ENCODE measurements at places on chromosomes 12 and 14.

DNA sequence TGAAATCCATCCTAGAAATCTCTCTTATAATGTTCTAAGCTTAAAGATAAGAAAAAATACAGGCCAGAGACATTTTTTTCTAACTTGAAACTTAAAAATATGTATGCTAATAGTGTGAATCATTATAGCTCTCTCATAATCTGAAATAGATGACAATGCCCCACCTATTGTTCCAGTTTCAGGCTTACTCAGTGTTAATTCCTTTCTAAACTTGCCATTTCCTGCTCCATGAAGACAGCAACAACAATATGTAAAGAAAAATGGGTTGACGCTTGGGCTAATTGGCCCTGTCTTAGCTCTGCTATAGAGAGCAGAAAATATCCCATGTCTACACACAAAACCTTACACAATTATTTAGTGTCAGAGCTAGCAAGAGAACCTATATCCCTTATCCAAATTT is 37.1 kb downstream of the LMO3 start:
- no peak for DNase-seq

DNA sequence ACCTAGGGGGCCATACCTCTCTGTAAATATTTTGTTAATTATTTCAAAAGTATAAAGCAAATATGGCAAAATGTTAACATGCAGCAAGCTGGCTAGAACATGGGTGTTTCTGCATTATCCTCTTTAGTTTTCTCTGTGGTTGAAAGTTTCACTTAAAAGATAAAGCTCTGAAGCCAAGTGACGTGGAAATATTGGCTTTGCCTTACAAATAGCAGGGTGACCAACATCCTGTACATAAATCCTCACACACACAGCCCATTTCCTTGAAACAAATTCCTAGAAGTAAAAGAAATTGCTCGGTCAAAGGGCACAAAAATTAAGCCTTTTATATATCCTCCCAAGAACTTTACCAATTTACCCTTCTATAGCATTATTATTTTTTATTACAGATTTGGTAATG is 10.6 kb upstream of the VWF start:
- DNase-seq, result peak; percentile 85

GRCh38 chr14:44720707-44721106 is 213.6 kb upstream of the FSCB start:
- no peak for DNase-seq

- DNase-seq, result no peak
Observed at GRCh38 chr12:24185782-24186181, 236.3 kb upstream of the SOX5 start.

DNA sequence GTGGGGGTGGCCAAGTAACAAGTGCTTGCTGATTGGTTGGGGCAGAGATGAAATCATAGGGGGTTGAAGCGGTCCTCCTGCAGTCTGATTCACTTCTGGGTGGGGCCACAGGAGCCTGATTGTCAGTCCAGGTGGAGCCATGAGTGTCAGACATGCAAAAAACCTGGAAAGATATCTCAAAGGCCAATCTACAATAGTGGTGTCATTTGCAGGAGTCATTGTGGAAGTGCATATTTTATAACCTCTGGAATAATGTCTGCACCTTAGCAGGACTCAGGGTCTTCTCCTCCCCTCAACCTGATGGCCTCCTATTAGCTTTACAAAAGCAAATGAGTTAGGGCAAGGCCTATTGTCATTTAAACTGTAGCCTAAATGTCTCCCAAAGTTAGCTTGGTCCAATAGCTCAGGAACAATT is 241.4 kb downstream of the NUAK1 start:
- no peak for DNase-seq

DNA sequence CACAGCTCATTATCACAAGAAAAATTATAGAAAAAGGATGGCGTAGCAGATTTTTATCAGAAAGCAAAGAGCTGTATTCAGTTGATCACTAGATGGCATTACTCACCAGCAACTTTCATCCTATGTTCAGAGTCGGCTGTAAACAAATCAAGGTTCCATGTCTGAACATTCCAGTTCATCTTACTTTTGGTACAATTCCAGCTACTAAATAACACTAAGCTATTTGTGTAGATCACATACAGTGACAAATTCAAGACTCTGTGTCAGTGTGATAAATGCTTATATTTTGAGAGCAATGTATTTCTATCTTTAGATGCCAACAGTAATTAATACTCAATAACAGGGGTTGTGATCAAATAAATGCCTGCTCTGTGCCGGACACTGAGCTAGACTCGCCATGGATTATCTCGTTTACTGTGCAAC is 30.1 kb downstream of the NRDE2 start:
- DNase-seq, result peak; percentile 82

DNA sequence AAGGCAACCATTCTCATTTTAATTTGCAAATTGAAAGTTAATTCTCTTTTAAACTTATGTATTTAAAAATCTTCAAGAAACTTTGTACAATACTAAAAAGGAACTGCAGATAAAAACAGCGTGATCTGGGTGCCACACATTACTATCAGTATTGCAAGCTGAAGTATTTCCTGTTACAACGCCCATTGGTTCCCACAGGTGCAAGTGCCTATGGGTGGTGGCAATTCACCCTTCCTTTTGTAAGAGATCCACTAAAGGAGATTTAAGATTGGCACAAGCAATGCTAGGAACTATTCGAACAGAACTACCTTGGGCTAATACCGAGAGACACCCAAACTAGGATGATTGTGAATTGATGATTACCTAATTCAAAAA is 13.2 kb downstream of the TAOK3 start:
- no peak for DNase-seq

- no peak for DNase-seq
Observed at GRCh38 chr14:89504091-89504490, 87.1 kb upstream of the FOXN3 start.

GRCh38 chr12:55132816-55133215 is 6.6 kb downstream of the OR9K2 start:
- DNase-seq, result no peak

GRCh38 chr12:13130981-13131380 is 27.5 kb upstream of the GSG1 start:
- DNase-seq, result peak; percentile 55

DNA sequence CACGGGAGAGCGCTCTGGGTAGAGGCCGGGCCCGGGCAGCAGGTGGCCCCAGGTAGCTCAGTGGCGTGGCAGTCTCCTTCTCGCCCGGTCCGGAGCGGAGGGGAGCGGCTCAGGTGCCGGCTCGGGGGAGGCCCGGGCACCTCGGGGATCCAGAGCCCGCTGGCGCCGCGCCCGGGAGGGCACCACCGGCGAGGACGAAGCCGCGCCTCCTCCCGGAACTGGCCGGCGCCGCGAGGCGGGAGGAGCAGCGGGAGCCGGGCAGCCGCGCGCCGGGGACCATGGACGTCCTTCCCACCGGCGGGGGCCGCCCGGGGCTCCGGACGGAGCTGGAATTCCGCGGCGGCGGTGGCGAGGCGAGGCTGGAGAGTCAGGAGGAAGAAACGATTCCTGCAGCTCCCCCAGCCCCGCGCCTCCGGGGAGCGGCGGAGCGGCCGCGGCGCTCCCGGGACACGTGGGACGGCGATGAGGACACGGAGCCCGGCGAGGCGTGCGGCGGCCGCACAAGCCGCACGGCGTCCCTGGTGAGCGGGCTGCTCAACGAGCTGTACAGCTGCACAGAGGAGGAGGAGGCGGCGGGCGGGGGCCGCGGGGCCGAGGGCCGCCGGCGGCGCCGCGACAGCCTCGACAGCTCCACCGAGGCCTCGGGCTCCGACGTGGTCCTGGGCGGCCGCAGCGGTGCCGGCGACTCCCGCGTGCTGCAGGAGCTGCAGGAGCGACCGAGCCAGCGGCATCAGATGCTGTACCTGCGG is 21.5 kb upstream of the GNS start:
- DNase-seq, result no peak

- no peak for DNase-seq
Observed at GRCh38 chr12:71063087-71063486, 94.7 kb downstream of the TSPAN8 start.

- DNase-seq, result no peak
Observed at GRCh38 chr14:99724939-99725773, 41.1 kb downstream of the CYP46A1 start.

DNA sequence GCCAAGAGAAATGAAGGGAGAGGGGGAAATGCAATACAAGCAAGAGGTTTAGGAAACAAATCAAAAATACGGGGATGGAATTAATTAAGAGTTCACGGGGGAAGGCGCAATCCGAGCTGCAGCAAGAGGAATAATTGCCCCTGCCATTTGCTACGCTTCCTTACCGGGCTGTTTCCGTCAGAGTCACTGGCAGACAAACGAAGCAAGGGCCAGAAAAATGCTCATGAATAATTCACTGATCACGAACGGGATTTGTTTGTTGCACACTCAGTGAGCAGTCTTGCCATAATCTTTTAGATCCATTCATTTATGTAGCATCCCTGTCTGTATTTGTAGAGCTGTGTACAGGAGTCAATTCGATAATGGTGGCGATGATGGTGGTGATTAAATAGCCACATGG is 39.0 kb downstream of the PLXNC1 start:
- DNase-seq, result no peak

DNA sequence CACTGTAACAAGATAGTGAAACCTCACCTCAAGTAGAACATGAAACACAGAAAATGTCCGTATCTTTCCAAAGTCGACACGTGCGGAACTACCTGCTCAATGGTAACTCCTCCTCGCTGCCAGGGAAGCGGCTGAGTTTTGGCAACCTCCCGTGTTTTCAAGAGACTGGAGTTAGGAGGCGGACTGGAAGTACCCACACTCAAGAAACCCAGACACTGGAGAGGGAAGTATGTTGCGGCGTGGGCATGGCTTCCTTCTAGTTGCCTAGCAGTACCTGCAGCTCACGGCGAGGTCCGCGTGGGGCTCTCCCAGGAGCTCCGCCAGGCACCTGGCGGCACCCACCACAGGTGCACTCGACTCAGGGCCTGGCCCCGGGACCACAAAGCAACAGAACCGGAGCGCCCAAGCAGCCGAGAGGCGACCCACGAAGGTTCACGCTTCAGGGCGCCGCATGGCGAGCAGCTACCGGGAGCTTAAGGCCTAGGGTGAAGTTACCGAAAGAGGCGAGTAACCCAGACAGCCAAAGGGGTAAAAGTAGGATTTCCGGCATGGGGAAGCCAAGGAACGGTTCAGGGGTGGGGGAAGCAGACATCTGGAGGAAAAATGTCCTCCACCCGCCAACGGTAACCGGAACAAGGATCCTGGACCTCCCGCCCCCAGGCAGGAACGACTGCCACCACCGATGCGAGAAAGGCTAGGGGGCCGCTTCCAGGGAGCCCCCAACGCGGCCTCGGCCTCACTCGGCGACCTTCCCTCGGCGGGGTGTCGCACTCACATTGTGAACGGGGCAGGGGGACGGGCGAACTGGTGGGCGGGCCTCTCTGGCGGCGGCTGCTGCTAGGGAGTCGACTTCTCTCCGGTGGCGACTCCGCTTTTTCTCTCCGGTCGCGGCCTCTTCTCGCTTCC is 608 bp downstream of the PTGES3 start:
- peak; percentile 38 for DNase-seq

DNA sequence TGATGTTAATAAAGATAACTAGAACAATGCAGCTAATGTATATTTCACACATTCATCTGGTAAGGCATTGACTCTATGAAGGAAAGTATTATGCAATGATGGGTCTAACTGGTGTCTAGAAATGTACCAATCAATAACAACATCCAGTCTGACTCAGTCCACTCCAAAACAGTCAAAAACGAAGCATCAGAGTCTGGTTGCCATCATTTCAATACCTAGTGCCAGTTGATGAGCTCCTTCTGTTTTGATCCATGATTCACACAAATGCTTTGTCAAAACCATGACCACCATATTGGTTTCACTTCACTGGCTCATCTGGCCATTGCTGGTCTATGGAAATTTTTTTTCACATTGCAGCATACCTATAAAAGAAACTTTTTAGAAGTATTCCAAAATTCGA is 747.2 kb upstream of the TMEM132C start:
- no peak for DNase-seq

- peak; percentile 34 for DNase-seq
Observed at GRCh38 chr12:74021937-74022336, 515.7 kb upstream of the ATXN7L3B start.

DNA sequence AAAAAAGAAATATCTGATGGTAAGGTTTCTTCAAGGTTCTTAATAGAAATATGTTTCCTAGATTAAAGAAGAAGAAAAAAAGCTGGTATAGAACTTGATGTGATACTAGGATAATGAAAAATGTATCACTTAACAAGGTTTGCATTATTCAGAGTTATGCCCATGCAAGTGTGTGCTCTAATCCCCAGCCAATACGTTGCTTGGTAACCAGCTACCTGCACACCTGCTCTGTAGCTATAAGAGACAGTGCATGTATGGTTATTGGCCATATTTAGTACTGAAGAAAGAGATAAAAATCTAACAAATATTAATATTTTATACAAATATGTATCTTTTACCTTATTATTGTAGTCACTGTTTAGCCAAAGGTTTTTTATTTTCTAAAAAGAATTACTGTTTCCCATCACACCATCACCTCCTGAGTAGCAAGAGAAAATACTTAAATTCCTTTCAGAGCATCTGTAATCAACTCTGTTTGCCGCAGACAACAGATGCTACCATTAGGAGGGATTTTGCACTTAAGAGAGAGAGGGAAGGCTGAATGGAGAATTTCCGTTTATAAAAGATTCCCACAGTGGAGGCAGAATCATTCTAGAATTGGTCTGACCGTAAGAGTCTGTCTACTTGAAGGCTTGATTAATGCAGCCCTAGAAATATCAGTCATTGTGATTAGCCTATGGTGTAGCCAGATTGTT is 115.6 kb downstream of the NEDD1 start:
- no peak for DNase-seq

Measured in fibroblast of the aortic adventitia (primary cell).